ENCODE measurements at places on chromosomes 3 and 15.

DNA sequence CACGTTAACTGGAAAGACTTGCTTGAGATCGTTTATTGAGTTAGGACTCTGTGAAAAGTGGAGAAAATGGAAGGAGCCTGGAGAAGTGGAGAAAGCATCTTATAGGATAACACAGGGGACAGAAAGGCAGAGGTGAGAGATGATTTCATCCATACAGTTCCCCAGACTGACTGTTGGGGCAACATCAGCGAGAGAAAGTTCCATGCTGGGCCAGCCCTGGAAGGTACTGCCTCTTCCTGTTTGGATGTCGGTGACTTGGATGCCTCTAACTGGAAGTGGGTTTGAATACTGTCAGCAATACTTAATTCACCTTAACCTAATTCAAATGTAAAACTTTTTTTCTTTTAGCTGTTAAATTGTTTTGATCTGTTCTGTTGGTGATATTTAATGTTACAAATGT is 32.3 kb downstream of the ATP13A5 start:
- DNase-seq = no peak

- no peak for DNase-seq
Measured at GRCh38 chr3:81985996-81986723, 224.7 kb upstream of the GBE1 start.

DNA sequence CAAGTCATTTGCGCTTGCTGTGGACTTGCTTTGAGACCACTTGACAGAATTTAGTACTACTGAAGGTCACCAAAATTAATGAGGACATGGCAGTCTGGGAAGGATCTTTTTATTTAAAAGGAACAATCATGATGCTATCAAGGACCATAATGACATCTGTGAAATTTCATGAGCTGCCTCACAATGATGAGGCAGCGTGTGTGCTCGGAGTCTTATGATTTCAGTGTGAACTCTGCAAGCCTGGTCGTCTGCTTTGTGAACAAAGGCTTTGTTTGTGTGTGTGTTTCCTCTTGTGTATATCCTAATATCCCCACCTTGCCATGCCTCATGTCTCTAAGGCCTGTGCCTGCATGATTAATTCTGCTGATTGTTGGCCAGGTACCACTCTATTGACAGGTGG is 46.7 kb downstream of the RAD54L2 start:
- DNase-seq = no peak

- DNase-seq = no peak
Measured at GRCh38 chr3:158713094-158713499, 19.2 kb downstream of the RARRES1 start.

GRCh38 chr3:106566277-106566676 is 697.5 kb upstream of the CBLB start:
- DNase-seq = peak; percentile 42

- no peak for DNase-seq
Measured at GRCh38 chr3:43581343-43581742, 40.5 kb downstream of the ANO10 start.

DNA sequence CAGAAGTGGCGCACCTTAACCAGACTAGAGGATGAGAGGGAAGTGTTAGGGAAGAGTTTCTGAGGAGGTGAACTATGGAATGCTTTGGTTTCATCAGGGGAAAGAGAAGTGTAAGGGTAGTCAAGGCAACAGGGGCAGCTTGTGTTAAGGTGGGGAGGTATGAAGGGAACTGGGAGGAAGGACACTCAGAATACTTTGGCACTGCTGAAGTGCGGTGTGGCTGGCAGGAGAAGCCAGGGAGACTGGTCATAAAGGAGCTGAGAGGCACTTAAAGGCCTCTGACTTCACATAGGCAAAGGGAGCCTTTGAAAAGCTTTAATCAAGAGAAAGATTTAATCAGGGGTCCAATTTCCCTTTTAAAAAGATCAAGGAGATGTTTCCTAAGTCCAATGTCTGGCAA is 129.0 kb downstream of the ERC2 start:
- DNase-seq = no peak

All from NCI-H1436 treated with DMSO at 0.1 percent for 48 hours (cell line).